Karpas-422 (cell line): ENCODE measurements at places on chromosomes 3 and 15. TPM values are rescaled to one million over a fixed set of nuclear protein-coding genes. Genes with fewer than 3 reads are reported as not detected.

KBTBD8 gene
- total RNA-seq, result 22.7 and 79.9 TPM in 2 replicates

OSTN gene
- total RNA-seq, result not detected in 2 replicates

ZDHHC23 gene
- 32.1 and 35.6 TPM in 2 replicates for total RNA-seq

RTP1 gene
- total RNA-seq, result 1.2 TPM in 1 of 2 replicates, not detected in the other
